ENCODE measurements at places on chromosomes 3 and 15.
A peak's percentile ranks its signal among the peaks of the same experiment; 100 is the strongest.

- no peak for DNase-seq
Measured at GRCh38 chr15:101559952-101560351, 70.4 kb upstream of the PCSK6 start.

- no peak for DNase-seq
Measured at GRCh38 chr3:114186501-114186900, 7.6 kb upstream of the DRD3 start.

GRCh38 chr15:72178976-72179585, 18.5 kb downstream of the GRAMD2A start:
- DNase-seq, result no peak

- no peak for DNase-seq
Measured at GRCh38 chr15:23647421-23648370, at the start of gene MAGEL2. TSS of gene MAGEL2 (minus strand) at chr15:23647867. CDS start at chr15:23647742, 125 bp downstream.

DNA sequence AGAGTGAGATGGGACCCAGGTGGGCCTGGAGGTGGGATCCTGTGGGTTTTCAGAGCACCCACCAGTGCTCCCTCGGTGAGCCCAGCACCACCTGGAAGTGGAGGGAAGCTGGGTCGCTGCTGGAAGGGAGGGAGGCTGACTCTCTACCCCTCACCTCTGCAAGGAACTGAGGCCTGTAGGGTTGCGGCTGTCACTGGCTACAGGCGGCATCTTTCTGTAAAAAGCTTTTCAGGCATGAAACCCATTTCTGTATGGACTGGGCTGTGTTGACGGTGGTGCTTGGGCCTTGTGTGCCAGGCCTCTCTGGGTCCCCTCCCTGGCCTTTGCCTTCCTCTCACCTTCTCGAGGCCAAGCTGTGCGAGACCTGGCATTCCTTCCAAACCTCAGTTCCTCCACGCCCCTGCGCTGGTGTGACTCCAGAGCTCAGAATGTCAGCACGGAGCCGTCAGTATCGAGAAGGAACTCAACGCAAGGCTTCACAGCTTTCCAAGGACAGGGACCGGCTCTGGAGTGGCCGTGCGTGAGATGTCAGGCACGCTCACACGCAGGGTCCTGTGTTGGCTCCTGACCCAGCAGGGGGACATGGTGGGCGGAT, 16.6 kb downstream of the ABTB1 start:
- no peak for DNase-seq

DNA sequence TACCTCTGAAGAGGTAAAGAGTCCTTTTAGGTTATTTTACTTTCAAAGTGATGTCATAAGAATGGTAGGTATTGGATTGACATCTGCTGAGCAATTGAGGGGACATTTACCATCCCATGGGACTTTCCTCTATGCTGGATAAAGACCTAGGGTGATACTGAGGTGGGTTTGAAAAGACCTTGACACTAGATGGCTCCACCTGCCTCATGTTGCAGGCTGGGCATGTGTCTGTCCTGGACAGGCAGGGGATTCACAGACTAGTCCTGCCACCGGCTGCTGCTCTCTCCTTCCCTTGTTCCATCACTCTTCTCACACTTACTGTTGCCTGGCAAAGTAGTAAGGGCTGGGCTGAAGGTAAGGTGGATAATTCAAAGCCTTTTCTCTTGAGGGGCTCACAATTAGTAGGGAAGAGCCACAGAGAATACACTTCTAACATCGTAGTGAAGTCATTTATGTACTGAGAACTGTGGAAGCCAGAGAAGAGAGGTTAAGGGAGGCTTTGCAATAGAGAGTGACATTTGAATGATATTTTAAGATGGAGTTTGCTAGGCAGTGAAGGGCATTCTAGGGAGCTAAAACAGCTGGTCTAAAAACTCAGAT, 27.7 kb downstream of the TRAK1 start:
- DNase-seq, result peak; percentile 61

GRCh38 chr15:43552256-43552655, 34.8 kb downstream of the MAP1A start:
- no peak for DNase-seq

DNA sequence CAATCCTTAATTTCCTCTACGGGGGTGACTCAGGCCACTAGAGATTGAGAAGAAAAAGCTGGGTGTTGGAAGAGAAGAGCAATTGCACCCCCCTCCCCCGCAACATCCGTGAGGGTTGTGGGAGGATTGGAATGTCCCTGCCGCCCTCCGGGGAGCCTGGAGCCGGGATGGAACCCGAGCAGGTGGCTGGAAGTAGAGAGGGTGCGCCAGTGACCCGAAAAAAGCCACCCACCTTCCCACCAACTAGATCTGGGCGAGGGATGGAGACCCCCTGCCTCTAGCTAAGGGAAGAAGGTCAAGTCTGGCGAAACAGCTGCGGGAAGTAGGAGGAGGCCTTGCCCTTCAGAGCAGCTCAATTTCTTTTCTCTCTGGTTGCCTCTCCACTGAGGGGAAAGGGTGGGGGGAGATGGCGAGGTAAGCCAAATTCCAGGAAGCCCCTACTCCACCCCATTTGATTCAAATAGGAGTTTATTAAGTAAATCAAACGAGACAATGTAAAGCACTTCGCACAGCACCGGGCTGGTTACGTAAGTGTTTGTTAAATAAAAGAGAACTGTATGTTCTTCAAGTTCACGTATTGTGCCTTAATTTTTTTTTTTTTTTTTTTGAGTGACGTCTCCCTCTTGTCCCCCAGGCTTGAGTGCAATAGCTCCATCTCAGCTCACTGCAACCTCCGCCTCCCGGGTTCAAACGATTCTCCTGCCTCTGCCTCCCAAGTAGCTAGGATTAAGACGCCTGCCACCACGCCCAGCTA, 1.1 kb upstream of the WWTR1 start:
- DNase-seq, result no peak

All from globus pallidus (tissue), 1 donor.